ENCODE measurements at places on chromosomes 16 and 17.

GRCh38 chr17:45363498-45363897 lies 46.7 kb upstream of the MAP3K14 start:
- no peak for DNase-seq

DNA sequence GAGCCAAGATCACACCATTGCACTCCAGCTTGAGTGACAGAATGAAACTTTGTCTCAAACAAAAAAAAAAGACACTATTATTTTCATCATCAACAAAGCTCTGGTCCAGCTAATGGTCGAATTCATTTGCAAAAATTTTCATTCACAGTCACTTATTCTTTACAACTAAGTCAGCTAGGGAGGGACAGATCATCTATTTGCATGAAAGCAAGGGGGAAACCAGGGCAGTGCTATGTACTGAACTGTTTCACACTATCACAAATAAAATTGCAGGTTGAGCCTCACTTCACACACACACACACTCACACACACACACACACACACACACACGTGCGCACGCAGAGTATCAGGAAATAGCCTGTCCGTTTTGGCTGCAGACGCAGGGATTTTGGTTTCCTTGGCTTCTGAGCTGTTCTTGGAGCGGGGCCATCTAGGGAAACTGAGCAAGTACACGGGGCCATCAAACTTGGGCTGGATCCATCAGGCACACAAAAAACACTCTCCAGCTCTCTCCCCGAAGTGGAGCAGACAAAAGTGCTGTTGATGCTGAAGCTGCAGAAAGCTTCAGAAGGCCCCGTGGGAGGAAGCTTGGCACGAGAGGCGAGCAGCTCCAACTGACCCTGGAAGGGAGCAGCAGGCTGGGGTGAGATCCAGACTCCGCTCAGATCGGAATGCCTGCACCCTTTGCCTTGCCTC lies 44.3 kb upstream of the HELZ start:
- DNase-seq = no peak

GRCh38 chr17:29126268-29126930 lies 53.8 kb downstream of the MYO18A start:
- DNase-seq = no peak

- no peak for DNase-seq
Observed at GRCh38 chr17:10087355-10087754, 111.1 kb downstream of the GAS7 start.

GRCh38 chr17:40554646-40555295 lies 10.5 kb downstream of the CCR7 start:
- no peak for DNase-seq

DNA sequence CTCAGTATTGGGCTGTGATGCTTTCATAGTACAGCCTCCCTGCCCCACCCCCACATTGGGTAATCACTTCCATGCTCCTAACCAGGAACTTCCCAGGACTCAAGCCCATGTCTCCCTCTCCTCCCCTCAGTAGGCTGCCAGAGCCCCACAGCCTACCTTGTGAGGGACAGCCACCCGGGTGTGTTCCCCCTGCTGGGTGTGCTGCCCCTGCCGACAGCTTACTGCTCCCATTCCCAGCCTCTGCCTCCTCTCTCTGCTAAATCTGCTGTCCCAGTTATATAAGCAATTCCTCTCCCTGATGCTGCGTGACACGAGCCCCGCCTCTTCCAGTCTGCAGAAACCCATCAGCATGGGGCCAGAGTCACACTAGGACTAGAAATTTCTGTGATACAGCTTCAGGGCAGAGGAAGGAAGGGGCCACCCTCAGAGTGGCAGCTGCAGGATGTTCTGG lies at the start of gene RSKR:
Gene RSKR (minus strand): TSS at position 255 of the 451 bp plus-strand sequence. CDS start 24 bp downstream, at position 231.
- DNase-seq = no peak

- peak; percentile 58 for DNase-seq
Observed at GRCh38 chr16:87203060-87203656, 114.0 kb downstream of the C16orf95 start.
